ENCODE measurements at places on chromosomes 6 and 20. TPM values are rescaled to one million over a fixed set of nuclear protein-coding genes. Genes with fewer than 3 reads are reported as not detected.

MYBL2 gene
- total RNA-seq: 0.13 TPM

- DNase-seq: no peak
Observed at GRCh38 chr6:37225350-37226169, 32.0 kb upstream of the TBC1D22B start.

ALDH8A1 gene
- total RNA-seq: 0.57 TPM

DNA sequence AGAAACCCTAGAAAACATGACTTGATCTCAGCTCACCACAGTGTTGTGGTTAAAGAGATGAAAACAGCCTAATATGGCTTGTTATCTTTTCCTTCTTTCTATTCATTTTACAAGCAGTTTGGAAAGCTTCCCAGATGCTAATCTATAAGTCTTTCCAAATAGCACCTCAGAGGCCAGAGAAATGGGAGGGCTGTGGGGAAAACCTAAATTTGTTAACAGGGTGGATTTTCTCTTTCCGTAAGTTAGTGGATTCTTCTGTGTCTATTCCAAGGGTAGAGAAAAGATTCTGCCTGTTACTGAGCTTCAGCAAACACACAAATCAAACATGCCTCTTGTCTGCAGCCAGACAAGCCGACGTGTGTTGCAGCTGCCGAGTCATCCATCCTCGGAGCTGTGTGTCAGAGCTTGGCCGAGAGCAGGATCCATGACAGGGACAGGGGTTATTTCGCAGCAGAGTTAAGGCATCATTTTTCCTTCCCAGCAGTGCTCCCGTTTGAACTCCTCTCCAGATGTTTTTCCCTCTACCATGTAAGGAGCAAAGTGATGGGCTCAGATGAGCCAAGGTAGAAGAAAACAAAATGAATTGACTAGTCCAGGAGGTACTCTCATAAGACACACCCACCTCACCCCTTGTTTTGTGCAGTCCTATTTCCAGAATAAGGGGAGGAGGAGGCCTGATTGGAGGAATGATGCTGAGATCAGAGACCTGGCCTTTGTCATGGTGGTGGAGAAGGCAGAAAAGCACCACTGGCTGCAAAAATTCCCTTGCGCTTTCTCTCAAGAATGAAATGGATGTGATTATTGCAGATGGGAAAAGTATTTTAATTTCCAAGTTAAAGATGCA is 560.0 kb downstream of the C6orf118 start:
- DNase-seq: no peak

KIF25 gene
- 0.24 TPM for total RNA-seq

C6orf47 gene
- 17.7 TPM for total RNA-seq

JPH2 gene
- 182 TPM for total RNA-seq

LST1 gene
- 5.4 TPM for total RNA-seq

SLC22A7 gene
- not detected for total RNA-seq

- DNase-seq: no peak
Observed at GRCh38 chr6:151876122-151876521, 68.6 kb downstream of the ESR1 start.

SLC22A3 gene
- total RNA-seq: 0.54 TPM

SAMD3 gene
- total RNA-seq: 0.22 TPM

ZSCAN23 gene
- 1.6 TPM for total RNA-seq

DNA sequence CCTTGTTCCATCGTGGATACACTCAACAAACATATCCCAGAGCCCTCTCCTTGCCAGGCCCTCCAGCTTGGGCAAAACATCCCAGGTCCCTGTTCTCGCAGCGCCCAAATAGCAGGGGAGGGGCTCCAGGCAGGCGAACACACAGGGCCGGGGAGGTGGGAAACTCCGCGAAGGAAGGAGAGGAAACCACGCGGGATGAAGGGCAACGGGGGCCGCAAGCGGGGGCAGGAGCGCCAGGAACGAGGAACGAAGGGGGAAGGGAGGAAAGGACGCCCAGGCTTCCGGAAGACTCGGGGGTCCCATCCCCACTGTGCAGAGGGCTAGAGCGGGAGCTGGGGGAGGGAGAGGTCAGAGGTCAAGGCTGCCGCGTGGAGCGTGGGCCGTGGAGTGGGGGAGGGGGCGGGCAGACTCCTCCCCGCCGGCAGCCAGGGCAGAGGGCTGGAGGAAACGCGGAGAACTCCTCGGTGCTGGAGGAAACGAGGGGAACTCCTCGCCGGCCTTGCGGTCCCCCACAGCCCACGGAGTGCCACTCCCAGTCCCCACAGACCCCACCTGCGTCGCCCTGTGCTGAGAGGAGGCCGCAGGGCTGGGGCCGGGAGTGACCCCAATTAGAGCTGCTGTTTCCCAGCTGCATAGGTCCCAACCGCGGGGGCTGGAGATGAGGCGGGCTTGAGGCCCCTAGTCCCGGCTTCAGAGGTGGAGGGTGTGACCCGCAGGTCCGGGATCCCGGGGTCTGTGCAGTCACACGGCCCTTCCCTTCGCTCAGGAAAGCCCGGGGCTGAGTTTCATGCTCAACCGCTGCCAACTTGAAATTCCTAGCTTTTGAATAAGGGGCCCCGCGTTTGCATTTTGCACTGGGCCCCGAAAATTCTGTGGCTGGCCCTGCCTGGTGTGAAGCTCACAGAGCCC is 1.2 kb upstream of the RBM38 start:
- DNase-seq: no peak

- no peak for DNase-seq
Observed at GRCh38 chr6:166852451-166852975, 103.8 kb downstream of the RNASET2 start.

- DNase-seq: peak; percentile 81
Observed at GRCh38 chr6:15247500-15248450, 1.9 kb downstream of the JARID2 start.

GRCh38 chr6:35562060-35562459 is 49.4 kb upstream of the TULP1 start:
- DNase-seq: no peak
